ENCODE measurements at places on chromosomes 11 and 22.

DNA sequence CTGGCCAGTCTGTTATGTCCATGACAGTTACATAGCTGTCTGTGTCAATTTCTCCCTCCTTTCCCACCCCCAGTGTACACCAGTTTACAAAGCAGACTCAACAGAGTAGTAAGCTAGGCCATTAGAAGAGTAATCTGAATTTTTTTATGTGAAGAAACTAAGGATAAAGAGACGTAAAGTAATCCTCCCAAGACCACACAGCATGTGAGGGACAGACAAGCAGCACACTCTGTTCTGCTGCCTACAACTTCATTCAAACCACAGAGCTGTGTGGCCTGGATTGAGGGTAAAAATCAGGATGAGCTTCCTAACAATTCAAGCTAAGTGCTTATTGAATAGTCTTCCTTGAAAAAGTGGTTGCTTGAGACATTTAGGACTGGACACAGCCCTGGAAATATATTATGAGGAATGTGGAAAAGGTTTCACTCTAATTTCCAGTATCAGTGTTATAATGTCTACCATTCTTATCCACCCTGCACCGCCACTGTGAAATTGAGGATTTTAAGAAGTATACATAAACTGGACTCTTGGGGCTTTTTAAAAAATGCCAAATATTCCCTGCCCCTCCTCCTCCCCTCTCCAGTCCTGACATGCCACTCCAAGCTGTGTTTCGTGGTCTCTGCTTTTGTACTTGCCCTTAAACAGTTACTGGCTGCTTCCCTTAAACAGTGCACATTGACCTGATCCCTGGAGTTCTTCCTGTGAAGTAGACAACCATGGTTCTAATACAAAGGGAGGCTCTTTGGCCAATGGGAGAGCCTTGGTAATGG, 40.9 kb downstream of the EXT2 start:
- DNase-seq = no peak

DNA sequence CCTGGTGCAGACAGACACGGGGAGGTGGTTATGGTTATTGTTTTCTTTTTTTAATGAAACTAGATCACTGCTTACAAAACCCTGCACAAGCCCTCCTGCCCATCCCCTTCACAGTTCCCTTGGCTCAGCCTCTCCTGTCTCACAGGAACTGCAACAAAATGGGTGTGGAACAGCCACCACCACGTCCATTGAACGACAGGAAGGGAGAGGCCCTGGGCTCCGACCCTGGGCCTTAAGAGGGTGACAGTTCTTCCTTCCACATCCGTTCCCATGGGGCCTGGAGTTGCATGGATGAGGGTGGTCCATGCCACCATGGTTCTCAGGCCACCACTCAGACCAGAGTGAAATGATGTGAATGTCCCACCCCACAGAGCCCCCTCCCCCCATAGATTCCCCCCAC, 15.7 kb downstream of the PRPF19 start:
- no peak for DNase-seq

GRCh38 chr11:71200172-71200716, 52.1 kb downstream of the SHANK2 start:
- no peak for DNase-seq

GRCh38 chr22:17064498-17065100, 20.2 kb upstream of the IL17RA start:
- DNase-seq = no peak

DNA sequence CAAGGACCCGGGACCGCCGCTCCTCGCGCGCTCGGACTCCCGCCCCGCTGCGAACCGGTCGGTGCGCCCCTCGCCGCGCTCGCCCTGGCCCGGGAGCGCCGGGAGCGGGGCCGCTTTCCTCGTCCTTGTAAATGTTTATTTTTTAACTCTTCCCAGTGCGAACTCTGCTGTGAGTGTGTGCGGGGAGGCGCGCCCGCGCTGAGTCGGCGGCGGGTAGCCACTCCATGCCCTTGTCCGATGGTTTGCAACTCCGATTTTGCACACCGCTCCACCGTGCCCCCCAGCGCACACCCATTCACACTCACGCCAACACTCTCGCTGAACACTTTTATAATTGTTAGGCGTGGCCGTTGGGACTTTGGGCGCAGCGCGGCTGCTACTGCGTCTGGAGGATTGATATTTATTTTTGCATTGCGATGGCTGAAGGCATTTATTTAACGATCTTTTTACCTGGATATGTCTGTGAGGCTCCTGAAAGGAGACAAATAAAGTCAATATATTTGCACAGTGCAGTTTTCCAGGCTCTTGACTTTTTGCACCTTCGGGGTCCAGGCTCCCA, 1.0 kb downstream of the C11orf96 start:
- DNase-seq = no peak

DNA sequence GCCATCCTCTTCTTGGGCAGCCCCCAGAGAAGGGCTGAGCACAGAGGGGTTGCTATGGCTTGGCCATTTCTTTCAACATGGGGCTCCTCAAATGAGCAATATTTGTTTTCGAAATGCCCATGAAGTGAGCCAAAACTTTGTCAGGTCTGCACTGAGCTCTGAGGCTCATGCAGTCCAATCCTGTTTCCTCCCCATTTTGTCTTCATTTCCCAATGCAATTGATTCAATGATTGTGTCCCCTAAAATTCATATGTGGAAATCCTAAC, 60.6 kb upstream of the CD44 start:
- no peak for DNase-seq

DNA sequence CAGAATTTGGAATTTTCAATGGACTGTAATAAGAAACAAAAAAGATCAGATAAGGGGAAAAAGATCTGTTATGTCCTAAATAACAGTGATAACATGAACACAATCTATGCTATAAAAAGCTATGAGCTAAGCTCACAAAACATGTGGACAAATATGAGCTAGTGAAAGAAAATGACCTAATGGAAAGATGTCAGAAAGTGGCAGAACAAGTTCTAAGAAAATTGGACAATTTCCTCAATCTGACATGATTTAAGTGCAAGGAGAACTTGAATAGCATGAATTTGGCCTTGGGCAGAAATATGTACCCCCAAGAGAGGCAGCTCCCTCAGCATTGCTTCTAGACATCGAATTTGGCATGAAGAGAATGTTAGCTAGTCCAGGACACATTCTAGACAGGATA, 212.0 kb upstream of the PGR start:
- DNase-seq = no peak

DNA sequence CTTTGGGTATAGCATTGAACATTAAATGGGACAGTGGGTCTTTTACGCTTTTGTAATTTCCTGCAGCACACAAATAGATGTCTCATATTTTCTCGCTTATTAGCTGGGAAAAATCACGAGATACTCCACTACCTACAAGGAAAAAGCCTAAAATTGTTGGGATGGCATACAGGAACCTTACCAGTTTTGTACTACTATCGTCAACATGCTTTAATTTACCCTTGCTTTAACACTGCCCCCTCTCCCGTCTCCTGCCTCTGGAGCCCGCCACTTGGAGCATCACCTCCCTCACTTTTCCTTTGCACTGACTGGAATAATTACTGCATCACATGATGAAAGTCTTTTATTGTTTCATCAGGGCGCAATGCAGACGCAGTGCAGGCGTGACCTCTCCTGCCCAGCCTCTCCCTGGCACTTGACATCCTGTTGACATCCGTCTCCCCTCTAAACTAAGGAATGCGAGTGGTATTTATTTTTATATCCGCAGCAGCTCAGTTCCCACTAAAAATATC, 1.0 kb upstream of the FNBP4 start:
- DNase-seq = no peak

GRCh38 chr11:116239247-116239646, 533.5 kb downstream of the BUD13 start:
- no peak for DNase-seq

DNA sequence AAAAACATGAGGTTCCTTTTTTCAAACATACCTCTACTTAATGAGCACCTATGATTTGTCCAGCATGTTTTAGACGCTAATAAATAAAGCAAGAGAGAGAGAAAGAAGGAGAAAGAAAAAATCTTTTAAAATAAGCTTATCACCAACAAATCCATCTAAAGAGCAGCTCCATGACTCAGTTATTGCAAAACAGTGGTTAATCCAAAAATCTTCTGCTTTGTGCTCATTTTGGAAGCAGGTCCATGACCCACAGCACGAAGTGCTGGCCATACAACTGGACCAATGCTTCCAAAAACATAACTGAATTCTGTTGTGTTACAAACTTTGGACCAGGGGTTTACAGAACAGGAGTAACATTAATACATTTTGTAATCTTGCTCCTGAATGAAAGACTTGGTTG, 696.6 kb downstream of the KCNA4 start:
- DNase-seq = no peak

GRCh38 chr22:29150701-29151100, 55.0 kb upstream of the EMID1 start:
- no peak for DNase-seq

- no peak for DNase-seq
Measured at GRCh38 chr22:42891008-42891407, 33.9 kb upstream of the ARFGAP3 start.

- DNase-seq = no peak
Measured at GRCh38 chr22:44309137-44309536, 3.6 kb downstream of the SHISAL1 start.

DNA sequence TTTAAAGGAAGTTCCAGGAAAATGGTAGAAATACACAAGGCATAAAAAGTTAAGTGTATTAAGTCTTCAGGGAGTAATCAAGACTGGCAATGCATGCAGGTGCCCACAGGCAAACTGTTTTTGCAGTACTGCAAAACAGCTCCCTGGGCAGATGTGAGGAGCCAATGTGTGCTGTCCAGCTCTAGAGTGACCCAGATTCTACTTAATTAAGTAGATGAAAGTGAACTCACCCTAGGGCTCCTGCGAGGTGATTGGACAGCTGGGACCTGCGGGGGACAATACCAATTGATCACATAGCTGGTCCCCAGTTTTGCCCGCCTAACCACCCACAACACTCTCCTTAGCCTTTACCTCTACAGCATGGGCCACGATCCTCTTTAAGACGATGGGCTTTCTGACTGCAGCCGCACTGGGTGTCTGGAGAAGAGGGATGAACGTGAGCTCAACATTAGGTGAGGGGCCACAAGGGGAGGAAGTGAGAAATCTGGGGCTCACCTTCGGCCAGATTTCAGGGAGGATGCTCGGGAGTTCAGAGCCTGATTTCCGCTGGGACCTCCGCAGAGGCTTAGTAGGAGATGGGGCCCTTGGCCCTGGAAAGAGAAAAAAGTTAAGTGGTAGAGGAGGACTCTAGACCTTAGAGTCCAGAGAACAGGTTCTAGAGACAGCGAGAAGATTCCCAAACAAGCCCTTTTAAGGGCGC, 556 bp downstream of the CDCA5 start:
- no peak for DNase-seq

DNA sequence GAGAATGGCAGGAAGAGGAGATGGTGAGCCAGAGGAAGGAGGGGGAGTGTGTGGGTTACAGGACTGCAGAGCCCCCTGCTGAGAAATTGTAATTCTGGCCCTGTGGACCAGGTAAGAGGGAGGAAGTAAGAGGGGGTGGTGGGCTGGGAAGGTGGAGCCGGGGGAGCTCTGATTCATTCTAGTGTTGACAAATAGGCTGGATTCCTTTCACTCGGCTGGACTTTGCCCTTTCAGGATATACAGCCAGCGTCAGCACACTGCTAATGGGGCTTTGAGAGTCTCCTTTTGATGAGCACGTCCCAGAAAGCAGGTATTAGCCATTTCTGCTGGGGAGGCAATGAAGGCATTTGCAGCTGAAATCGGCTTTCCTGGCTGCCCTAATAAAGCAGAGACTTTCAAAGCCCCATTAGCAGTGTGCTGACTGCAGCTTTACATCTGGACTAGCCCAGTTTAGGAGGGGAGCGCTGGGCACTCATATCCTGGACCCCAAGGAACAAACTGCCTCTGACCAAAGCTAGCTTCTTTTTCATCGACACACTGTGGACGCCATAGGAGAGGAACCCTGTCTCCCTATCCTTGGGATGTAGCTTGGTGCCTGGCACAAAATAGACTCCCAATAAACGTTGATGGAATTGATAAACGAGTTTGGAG, 44.8 kb upstream of the CADM1 start:
- DNase-seq = no peak

- DNase-seq = no peak
Measured at GRCh38 chr11:28505232-28505631, 397.0 kb downstream of the METTL15 start.

DNA sequence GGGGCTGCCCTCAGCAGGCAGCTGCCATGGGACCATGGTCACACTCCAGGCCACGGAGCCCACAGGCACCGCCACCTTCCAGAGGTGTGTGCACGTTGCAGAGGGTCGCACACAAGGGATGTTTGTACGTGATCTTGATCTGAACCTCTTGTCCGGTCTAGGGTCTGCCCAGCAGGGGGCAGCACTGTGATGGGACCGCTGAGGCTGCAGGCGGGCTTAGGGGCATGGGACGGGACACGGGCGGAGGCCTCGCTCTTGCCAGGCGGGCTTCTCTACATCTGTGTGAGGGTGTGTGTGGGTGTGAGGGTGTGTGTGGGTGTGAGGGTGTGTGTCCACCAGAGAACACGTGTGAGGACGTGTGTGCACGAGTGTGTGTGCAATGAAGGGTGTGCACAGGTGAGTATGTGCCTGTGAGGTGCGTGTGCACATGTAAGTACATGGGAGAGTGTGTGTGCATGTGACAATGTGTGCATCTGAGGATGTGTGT, 52.4 kb downstream of the CACNA1I start:
- peak; percentile 38 for DNase-seq

DNA sequence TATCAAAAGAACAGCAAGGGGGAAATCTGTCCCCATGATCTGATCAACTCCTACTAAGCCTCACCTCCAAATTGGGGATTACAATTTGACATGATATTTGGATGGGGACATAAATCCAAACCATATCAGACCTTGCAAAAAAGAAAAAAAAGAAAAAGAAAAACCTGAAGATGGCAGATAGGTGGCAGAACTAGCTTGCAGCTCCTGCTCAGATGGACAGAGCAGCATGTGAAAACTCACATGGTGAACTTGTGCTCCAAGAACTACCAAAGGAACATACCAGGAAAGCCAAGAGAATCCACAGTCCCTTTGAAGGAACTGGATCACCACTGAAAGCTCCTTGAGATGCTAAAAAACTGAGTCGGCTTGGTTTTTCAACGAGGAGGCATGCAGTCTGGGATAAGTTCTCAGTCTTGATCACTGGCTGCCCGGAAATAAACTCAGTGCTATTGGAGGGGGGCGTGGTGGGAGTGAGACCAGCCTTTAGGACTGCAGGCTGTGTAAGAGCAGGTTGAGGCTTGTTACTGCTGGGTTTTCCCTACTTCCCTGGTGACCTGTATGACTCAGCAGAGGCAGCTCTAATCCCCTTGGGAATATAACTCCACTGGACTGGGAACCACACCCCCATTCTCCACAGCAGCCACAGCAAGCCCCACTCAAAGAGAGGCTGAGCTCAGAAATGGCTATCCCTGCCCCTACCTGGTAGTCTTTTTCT, 358.3 kb upstream of the ARHGAP42 start:
- DNase-seq = no peak

DNA sequence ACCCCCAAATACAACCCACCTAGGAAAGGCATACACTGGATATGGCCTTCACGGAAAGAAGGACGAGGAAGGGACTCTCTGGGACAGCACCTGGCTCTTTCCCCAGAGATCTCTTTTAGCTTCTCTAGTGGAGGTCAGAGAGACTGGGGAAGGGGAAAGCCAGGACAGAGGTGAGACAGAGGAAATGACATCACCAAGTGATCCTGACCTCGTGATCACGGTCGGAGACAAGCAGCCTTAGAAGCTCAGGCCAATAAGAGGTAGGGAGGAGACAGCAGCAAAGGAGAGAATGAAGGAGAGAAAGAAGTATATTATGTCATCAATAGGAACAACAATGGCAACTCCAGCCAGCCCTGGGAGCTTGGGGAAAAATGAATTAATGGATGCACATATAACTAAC, 15.4 kb upstream of the TMPRSS13 start:
- DNase-seq = no peak

GRCh38 chr22:45455621-45456020, 42.1 kb downstream of the RIBC2 start:
- DNase-seq = no peak

Data from stimulated activated CD4-positive, alpha-beta T cell treated with anti-CD3 and anti-CD28 coated beads, Interleukin-15, amount 100 ng/mL, for 1 hour (primary cell).